RWPE1 (cell line): ENCODE measurements at places on chromosomes 4 and X.

- no peak for DNase-seq
Measured at GRCh38 chr4:14910411-14910810, 91.9 kb upstream of the CPEB2 start.

DNA sequence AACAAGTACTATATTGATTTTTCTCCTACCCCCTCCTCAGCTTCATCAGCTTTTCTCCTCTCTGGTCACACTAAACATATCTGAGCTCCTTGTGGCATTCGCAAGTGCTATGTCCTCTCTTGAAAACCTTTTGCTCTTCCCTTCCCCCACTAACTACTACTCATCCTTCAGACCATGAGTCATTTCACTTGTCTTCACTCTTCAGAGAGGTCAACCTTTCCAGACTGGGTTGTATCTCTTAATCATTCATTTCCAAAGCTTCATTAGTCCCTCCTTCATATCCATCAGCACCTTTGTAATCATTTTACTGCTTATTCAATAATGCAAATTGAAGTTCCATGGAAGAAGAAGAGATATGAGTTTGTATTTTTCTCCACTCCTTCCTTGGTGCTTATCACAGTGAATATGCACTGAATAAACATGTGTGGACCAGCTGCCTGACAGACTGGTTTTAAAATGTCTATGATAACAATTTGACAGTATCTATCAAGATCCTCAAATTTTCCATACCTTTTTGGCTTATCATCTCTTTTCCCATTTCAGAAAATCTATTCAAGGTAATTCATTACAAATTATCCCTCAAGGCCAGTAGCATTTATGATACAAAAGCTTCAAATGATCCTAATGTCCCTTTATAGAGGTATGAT is 28.4 kb downstream of the DDX60L start:
- peak; percentile 43 for DNase-seq

- no peak for DNase-seq
Measured at GRCh38 chrX:49089553-49089952, 9.9 kb upstream of the WDR45 start.

DNA sequence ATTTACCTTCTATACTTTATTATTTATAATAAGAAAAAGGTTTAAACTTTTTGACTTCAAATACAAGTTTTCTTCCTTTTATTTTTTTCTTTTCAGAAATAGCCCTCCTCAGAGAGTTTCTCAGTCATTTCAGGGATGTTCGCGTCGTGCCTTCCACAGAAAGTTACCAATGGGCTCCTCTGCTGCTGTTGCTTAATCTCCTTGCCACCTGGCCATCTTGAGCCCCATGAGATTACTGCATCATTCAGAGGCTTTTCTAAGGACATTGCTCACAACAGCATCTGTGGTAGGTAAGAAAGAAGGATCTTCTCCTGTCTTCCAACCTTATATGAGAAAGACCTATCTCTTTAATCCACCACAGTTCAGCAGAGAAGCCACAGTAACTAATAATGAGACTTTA is 1361.9 kb upstream of the ADGRL3 start:
- no peak for DNase-seq

GRCh38 chrX:19555683-19556082 is 40.4 kb upstream of the MAP3K15 start:
- no peak for DNase-seq
